ENCODE measurements at places on chromosomes 4 and X. TPM values are rescaled to one million over a fixed set of nuclear protein-coding genes. Genes with fewer than 3 reads are reported as not detected.

CXorf38 gene
- 14.6 TPM for total RNA-seq

TASL gene
- 0.10 TPM for total RNA-seq

DNA sequence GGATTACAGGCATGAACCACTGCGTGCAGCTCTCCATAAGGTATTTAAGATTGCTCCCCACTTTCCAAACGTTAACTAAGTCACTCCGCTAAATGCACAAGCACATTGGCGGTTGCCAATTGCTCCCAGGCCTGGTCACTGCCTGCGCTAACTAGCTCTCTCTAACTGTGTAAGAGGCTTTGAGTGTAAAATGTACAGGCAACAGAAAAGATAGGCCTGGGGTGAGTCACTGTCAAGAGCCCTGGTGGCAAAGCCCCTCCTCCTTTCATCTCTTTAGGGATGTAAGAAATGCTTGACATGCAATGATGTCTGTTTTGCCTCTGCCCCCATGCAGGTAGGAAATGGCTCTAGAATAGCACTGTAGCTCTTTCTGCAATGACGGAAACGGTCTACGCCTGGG is 329.7 kb upstream of the GATB start:
- no peak for DNase-seq

DNA sequence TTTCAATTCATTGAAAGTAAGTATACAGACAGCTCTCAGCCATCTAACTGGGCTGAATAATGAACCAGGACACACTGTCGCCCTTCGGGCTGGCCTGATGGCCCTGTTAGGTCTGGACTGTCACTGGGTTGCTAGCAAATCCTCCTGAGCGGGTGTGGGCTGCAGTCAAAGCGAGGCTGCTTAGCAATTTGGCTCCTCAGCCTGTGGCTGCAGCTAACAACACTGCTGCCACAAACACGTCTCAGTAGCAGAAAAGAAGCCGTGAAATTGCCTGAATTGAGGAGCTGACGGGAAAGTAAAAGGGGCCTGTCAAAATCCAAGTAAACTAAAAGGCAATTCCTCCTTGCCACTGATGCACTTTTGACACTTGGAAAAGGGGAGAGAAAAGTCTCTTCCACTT is 72.8 kb downstream of the SMIM20 start:
- DNase-seq: no peak

GRCh38 chr4:55020131-55020530 is 105.3 kb downstream of the KDR start:
- DNase-seq: no peak

DNA sequence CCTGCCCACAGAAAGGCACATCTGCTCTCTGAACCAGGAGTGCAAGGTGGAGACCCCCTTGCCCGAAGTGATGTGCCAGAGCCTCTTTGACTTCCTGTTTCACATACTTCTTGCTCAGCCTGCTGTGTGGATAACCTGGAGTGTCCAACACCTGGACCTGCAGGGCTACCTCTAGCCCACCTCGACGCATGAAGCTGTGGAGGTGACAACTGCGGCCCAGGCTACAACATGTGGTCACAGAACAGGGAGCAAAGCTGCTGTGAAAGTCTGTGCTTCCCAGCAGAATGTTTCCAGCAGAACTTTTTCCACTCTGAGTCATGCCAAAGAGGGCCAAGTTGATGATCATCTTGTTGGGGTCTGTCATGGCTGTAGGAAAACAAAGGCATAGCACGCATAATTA is 1.5 kb downstream of the GIMD1 start:
- DNase-seq: no peak

GRCh38 chr4:101356928-101357327 is 9.6 kb upstream of the PPP3CA start:
- DNase-seq: no peak

Data from ovary (tissue), 10 donors.